Tongue (tissue), 3 donors: ENCODE measurements at places on chromosomes 1 and 21.

- DNase-seq: peak; percentile 61
Observed at GRCh38 chr1:2611031-2611501, 21.8 kb downstream of the MMEL1 start.

GRCh38 chr1:111030590-111030989 is 66.9 kb upstream of the LRIF1 start:
- DNase-seq: peak; percentile 17

GRCh38 chr1:201714542-201715329 is 114.2 kb upstream of the IPO9 start:
- peak; percentile 66 for DNase-seq

DNA sequence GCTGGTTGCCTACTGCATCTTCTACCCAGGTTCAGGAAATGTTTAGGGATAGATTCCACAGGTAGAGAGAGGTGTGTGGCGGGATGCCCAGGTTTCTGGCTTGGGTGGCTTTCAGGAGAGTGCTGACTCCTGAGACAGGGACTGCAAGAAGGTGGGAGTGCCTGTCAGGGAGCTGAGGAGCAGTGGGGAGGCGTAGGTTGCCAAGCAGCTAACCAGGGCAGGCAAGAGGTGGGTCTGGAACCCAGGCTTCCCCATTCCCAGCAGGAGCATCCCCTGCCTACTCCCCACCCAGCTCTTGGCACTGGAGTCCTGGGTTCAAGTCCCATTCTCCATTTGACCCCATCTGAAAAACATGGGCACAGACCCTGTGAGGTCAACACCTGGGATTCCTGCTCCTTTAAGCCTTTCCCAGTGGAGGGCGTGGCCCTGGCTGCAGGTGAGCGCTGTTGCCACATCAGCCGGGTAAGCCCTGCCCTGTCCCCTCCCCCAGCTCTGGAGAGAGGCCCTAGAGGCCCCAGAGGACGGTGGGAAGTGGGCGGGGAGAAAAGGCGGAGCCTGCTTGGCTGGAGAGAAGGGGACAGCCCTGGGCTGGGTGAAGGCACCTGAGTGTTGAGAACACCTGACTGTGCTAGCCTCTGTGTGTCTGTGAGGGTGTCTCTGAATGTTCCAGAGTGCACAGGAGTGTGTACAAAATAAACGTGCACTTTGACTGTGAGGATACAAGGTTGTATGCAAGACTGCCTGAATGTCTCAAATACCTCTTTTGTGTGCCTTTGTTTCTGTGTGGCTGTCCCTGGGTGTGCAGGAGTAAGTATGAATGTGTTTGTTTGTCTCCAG is 14.0 kb upstream of the SYNC start:
- peak; percentile 77 for DNase-seq

- no peak for DNase-seq
Observed at GRCh38 chr1:28147264-28148094, 29.0 kb downstream of the PTAFR start.

DNA sequence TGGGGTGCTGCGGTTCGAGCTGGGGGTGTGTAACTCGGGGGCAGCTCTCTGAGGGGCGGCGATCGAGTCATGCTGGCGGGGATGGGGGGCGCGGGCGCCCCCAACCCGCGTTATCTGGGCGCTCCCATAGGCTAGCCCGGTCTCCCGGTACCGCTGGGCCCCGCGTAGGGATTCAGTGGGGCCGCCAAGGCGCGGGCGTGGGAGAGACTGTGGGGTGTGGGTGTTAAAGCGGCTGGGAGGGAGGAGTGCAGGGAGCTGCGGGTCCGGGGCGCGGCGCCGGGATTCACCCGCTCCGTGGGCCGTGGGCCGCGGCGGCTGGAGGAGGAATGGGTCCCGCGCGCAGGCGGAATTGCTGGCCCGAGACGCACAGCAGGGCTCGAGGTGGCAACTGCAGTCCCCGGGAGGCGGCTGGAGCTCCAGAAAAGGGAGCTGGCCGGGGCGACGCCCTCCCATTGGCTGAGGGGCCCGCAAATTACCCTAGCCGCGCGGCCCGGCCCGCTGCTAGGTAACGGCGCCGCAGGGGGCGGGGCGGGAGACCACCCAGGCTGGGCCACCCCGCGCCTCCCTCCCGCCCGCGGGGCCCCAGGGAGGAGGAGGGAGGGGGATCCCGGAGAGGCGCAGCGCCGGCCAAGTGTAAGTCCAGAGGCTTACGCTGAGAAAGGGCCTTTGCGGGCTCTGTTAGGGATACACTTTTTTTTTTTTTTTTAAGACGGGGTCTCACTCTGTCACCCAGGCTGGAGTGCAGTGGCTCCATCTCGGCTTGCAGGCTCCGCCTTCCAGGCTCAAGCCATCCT is at the start of gene PTCH2:
Gene PTCH2, minus strand, starts transcription at position 392 of the 794 bp plus-strand sequence. Its CDS starts 321 bp downstream, at position 71.
- peak; percentile 91 for DNase-seq

GRCh38 chr1:96095849-96096612 is 625.6 kb upstream of the PTBP2 start:
- no peak for DNase-seq

- no peak for DNase-seq
Observed at GRCh38 chr1:34693081-34693480, 61.8 kb upstream of the GJB5 start.

- peak; percentile 95 for DNase-seq
Observed at GRCh38 chr1:43529206-43529731, 1.4 kb upstream of the PTPRF start.

DNA sequence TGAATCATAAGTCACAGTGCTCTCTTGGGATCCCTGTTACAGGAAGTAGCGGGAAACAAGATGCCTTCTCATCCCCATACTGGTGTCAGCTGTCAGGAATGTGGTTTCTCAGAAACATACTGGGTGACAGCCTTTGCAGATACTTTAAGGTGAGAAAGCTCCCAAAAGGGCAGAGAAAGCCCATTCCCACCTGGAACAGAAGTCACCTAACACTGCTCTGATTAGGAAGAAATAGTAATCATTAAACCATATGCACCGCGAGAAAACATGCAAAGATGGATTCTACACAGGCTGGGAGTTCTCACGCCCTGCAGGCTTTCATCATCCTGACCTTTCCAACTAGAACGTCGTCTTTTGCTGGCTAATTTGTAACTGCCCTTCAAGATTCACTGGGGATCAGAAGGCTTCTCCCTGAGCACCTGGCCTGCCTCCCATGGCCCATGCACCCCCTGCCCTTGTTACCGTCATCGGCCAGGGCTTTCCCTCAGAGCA is 46.2 kb upstream of the SLC44A3 start:
- no peak for DNase-seq

DNA sequence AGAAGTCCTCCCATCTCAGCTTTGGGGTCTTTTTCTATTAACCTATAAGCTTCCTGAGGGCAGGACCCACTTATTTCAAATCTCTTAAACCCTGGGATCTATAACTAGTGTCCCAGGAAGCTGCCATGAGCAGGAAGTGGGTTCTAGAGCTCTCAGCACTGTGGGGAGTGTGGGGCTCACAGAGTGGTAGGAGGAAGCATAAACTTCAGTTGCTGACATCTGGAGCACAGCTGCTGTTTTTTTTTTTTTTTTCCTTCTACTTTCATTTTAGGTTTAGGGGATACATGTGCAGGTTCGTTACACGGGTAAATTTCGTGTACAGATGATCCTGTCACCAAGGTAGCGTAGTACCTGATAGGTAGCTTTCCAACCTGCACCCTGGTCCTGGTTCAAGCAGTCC is 59.3 kb downstream of the AK4 start:
- peak; percentile 8 for DNase-seq

GRCh38 chr1:206612129-206612876 is at the start of gene EIF2D:
Gene EIF2D, minus strand, starts transcription at chr1:206612465. Its CDS starts 123 bp downstream, at chr1:206612342.
- DNase-seq: peak; percentile 98

DNA sequence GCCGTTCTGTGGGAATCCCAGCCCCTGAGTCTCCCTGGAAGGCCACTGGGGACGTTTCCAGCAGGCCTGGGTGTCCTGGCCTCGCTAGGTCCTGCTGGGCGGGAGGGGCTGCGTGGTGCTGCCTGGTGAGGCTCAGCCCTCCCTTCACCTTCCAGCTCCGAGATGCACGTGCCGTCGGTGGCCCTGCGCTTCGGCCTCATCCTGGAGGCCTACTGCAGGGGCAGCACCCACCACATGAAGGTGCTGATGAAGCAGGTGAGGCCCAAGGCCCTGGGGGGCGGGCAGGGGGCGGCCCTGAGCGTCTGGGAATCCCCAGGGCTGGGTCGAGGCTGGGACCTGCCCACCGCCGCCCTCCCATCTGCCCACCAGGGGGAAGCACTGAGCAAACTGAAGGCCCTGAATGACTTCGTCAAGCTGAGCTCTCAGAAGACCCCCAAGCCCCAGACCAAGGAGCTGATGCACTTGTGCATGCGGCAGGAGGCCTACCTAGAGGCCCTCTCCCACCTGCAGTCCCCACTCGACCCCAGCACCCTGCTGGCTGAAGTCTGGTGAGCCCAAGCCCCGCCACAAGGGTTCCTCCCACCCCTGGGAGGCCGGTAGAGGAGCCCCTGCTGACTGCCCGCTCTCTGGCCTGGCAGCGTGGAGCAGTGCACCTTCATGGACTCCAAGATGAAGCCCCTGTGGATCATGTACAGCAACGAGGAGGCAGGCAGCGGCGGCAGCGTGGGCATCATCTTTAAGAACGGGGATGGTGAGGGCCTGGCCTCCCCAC is 70.3 kb downstream of the PIK3CD start:
- DNase-seq: peak; percentile 57
